Mucosa of gallbladder (tissue), 1 donor: ENCODE measurements at places on chromosomes 7 and 10. TPM values are rescaled to one million over a fixed set of nuclear protein-coding genes. Genes with fewer than 3 reads are reported as not detected.

BMI1 gene
- total RNA-seq: 48.5 TPM

DNA sequence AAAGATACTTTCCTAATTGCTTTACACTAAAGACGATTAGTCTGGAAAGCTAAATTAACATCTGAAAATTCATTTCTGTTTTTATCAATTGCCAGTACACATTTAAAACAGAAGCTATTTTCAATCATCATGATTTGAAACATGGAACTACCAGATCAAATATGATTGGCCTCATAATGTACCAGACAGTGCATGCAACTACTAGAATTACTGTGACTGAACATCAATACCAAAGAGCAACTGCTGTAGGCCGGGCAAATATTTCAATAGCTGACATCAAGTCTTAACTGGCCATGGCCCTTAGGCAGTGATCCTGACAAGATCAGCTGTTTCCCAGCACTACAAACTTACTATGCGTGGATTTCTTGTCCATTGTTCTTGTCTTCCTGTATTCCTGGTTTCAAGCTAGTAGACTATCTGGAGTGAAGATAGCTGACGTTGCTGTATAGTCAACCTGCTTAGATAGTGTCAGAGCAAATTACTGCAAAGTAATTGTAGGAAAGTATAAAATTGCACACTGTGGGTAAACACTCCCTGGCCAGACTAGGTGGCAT is 21.7 kb upstream of the WNT16 start:
- DNase-seq: no peak

GRCh38 chr10:72274213-72274729 is 547 bp downstream of the DDIT4 start:
- DNase-seq: peak; percentile 42

- no peak for DNase-seq
Measured at GRCh38 chr10:68997211-68997610, 8.6 kb downstream of the KIFBP start.

DNA sequence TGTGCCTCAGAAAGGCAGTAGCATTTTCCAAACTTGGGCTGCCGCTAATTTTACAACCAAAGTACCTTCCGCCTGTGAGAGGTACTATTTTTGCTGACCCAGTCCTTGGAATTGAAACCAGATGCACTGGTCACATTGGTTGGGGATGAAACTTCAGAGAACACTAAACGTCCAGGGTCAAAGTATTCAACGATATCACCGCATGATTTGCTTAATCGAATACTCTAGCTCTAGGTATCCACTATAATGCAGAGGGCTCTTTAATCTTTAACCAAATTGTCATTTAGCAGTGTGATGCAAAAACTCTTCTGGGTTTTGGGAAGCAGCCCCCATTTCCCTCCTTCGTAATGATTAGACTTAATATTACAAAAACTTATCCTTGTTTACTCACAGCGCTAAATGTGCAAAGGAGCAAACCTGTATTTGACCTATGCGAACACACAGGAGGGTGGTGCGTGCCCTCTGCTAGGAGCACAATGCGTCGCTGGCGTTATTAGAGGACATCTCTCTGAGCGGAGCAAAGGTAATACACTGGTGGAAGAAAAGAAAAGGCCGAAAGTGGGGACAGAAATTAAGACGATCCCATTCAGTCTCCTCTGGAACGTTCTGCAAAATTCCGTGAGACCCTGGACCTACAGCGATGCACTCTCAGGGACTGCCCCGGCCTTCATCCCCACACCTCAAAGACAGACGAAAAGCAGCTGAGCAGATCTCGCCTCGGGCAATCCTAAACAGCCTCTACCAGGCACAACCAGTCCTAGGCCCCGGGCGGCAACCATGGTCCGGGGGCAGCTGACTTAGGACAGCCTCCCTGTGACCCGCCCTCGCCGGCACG is 916 bp upstream of the EEPD1 start:
- DNase-seq: peak; percentile 26

CYP3A7 gene
- total RNA-seq: 92.6 TPM

GRCh38 chr7:150620617-150621371 is 11.4 kb downstream of the GIMAP6 start:
- DNase-seq: no peak

DNA sequence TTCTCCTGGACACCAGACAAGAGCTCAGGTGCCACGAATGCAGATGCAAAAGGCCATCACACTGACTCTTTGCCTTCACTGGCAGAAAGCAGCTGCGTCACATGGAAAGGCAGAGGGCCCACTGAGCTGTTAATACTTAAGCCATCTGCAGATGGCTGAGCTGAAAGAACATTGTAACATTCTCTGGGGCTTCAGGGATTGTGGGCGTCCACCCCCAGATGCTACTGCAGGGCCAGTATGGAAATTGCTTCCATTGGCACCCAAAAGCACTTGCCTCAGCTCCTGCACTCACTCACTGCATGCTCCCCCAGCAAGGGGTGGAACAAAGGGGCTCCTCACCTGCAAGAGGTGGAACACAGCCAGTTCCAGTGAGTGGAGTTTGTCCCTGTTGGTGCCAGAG is 1264.6 kb downstream of the REEP3 start:
- DNase-seq: no peak

DNA sequence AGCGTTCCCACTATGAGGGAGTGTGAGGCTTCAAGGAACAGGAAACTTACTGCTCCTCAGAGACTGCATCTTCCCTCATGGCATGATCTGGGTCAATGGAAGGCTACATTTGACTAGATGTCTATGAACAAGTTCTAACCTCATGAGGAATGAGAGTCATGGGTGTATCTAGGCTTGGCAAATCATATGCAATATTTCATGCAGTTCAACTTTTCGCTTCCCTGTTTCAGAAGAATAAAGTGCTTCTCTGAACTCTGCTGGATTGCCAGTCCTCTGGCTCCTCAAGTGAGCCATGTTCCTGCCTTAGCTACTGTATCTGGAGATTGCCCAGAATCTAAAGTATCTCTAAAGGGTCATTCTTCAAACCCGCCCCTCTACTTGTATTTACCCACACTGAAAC is 54.3 kb upstream of the SEMA3A start:
- DNase-seq: no peak

SNX8 gene
- 20.5 TPM for total RNA-seq

DNA sequence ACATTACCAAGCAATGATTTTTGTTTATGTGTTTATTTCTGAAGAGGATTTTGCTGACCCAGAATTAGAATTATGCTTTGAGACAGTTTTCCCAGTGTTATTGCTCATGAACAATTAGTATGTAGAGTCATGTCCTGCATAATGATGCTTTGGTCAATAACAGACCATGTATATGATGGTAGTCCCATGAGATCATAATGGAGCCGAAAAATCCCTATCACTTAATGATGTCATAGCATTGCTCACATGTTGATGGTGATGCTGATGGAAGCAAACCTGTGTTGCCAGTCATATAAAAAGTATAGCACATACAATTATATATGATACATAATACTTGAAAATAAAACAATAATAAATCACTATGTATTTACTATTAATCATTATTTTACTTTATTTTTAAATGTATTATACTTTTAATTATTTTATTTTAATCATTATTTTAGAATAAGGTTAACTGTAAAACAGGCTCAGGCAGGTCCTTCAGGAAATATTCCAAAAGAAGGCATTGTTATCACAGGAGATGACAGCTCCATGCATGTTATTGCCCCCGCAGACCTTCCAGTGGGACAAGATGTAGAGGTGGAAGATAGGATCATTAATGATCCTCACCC is 33.5 kb downstream of the AHR start:
- DNase-seq: no peak

ATP6V0A4 gene
- total RNA-seq: not detected

DNA sequence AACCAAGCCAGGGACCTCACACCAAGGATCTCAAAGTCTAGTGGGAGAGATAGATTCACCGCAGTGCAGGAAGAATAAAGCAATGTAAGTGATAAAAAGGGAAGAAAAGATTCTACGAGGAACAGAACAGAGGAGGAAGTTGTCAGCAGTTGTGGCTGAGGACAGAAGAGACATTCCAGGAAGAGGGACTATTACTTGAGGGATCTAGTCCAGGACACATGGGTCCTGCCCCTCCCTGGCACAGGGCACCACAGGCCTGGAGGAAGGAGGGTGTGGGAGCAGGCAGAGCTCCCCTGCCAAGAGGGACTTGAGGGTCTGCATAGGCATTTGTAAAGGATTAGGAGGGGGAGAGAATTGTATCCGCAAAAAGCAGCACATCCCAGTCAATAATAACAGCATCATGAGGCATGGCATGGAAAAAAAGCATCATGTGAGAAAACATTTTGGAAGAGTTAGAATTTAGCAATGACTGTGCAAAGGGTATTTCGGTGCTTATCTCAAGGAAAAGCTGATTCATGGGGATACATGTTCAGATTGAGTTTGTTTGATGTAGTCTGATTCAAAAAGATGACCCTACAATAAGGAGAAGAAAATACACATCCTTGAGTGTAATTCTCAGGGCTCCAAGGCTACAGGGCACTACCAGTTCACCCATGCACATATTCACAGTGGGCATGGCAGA is 12.7 kb downstream of the C10orf71 start:
- no peak for DNase-seq

STEAP2 gene
- 29.9 TPM for total RNA-seq

- peak; percentile 85 for DNase-seq
Measured at GRCh38 chr10:100046021-100046486, 35.6 kb downstream of the CPN1 start.

GRCh38 chr7:26334166-26334859 is 42.7 kb downstream of the SNX10 start:
- DNase-seq: no peak

DNA sequence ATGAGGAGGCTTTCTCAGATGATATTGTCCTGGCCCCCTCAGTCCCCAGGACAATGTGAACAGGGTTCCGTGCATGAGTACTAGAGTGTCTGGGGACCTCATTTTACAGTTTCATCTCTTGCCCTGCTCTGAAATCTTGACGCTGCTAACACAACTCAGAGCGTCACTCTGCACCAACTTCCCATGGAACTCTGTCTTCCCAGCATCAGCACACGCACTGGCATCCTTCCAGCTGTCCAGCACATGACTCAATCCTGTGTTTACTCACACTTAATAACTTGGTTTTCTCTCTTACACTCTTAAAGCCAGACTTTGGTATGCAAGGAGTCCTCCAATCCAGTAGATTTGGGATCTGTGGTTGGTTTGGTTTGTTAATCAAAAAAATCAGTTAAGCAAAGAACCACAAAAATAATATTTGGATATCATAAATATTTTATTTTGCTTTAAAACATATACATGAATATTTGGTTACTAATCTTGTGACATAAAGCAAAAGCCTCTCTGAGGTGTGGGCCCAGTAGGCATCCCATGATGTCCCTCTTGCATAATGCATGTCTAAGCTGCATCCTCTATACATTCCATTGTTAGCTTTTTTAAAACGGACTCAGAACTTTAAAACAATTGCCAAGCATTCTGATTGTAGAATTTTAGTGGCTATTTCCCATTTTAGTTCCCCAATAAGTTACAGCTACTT is 131.0 kb downstream of the CXCL12 start:
- peak; percentile 63 for DNase-seq

GRCh38 chr10:79079490-79080355 is 11.0 kb downstream of the ZMIZ1 start:
- no peak for DNase-seq

GRCh38 chr7:101618916-101619315 is 10.2 kb downstream of the MYL10 start:
- no peak for DNase-seq

GRCh38 chr10:93589648-93590562 is 11.1 kb downstream of the RBP4 start:
- DNase-seq: no peak

GRCh38 chr10:82953331-82953730 is 1078.3 kb downstream of the NRG3 start:
- DNase-seq: no peak

DNA sequence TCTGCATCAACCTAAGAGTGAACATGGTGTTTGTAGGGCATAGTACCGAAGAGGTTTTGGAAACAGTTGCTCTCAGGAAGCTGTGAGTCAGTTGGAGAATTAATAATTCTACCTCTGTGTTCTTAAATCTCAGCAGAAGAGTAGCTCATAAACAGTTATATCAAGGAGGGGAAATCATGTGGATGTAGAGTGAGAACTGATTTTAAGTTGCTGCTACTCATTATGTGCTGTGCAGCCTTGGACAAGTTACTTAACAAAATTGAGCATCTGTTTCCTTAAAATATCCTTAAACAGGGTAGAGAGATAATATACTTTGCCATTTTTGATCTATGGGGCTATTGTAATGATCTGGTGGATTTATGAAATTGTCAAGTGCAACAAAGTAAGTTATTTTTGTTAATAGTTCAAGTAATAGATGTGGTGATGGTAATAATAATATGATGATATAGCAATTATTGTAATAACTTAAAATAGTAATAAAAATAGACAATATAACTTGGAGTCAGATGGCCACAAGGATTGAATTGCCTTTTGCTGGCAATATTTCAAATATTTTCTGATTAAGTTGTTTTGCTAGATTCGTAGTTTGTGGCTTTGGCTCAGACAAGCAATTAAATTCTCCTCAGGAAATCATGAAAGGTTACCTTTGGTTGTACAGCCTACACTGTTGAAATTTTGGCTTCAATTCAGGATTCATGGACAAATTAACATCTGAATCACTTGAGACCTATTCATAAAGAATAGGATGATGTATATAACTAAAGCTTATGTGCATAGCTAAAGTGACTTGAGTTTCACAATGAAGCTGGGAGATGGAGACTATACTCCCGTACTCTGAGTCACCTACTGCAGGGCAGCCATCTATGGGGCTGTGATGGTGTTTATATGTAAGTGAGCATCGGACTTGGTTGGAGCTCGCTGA is 228.5 kb downstream of the CDK14 start:
- no peak for DNase-seq

GSTK1 gene
- total RNA-seq: 252 TPM

DNA sequence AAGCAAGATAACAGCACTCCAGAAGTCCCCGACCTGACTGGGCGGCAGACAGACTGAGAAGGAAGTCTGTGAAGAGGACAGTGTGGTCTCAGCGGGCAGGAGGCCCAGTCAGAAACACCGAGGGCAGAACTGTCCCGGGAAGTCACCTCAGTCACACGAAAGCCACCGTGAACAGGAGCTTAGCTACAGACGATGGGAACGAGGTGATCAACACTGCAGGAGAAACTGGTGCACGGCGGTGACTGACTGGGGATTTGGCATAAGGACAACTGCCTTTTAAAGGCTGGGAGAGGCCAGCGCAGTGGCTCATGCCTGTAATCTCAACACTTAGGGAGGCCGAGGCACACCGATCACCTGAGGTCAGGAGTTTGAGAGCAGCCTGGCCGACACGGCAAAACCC is 217.8 kb downstream of the PTPRN2 start:
- no peak for DNase-seq

- no peak for DNase-seq
Measured at GRCh38 chr7:22090107-22090506, 144.4 kb upstream of the CDCA7L start.

DNA sequence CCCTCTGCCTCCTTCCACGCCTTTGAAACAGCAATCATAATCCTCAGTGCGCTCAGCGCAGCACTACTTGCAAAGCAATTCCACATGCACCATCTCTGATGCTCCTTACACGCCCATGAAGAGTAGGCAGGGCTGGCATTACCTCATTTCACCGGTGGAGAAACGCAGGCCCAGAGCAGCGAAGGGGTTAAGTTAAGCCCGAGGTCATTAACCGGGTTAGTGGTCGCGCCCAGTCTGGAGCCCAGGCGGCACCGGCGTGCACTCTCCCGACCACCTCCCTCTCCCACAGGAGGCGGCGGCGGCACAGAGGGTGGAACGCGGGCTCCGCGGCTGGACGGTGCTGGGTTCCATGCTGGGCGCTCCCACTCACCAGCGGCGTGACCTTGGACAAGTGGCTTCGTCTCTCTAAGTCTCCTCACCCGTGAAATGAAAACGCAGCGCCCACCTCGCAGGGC is 515 bp downstream of the FASTK start:
- no peak for DNase-seq

GRCh38 chr7:113444261-113444660 is 325.9 kb upstream of the SMIM30 start:
- DNase-seq: no peak

TWIST1 gene
- total RNA-seq: 5.4 TPM

C10orf67 gene
- 0.14 TPM for total RNA-seq

CFAP58 gene
- 0.12 TPM for total RNA-seq
